Activated CD8-positive, alpha-beta memory T cell treated with anti-CD3 and anti-CD28 coated beads for 48 hours (primary cell): ENCODE measurements at places on chromosomes 5 and 9.

- no peak for DNase-seq
Measured at GRCh38 chr9:33439731-33440130, 7.7 kb downstream of the AQP3 start.

- DNase-seq: no peak
Measured at GRCh38 chr5:122390154-122390553, 78.1 kb downstream of the SNCAIP start.

GRCh38 chr9:137446851-137447471 is 5.8 kb upstream of the ENTPD8 start:
- no peak for DNase-seq

DNA sequence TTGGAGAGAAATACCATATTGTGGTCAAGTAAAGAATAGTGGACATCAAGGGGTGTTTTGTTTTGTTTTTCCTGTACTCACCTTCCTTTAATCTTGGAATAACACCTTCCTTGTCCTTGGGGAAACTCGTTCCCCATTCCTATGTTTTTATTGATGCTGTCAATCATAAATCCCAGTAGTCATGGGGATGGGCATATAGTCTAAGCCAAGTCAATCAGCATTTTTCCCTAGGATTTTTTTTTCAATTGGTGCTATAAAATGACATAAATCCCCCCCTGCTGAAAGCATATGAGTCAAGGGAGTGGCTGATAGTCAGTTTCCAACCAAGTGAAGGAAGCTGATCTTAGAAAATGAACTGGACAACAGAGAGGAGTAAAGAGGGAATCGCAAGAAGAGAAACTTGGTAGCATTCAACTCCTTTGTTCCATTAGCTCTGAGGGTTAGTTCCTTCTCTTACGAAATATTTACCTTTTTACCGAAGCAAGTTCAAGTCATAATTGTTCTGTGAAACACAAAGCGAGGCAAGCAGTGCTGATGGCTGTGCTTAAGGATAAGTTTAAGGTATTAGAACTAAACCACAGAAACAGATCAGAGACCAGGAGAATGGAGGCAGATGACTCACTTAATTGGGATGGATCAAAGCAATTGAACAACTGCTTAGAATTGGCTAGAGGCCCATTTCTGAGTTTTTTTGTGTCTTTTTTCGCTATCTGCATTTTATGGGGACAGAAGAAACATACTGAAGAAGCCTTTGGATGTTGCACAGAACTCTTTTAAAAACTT is 218.6 kb downstream of the SEMA6A start:
- DNase-seq: no peak

DNA sequence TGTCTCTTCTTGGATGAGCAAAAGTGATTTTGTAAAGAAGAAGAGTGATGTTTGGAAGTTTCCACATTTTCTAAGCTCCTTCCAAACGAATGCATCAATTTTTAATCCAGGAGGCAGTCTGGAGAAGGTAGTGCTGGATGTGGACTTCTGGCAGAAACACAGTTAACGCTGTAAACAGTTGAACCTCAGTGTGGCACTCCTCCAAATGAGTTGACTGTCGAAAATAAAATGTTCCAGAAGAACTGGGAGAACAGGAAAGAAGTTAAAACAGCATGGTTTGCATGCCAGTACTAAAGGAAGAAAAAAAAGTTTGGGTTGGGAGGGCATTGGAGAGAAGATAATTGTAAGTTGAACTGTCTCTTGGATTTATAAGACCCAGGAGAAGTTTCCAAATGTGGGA is 6.5 kb downstream of the ZNF462 start:
- no peak for DNase-seq

GRCh38 chr9:88653406-88653805 is 118.4 kb downstream of the NXNL2 start:
- DNase-seq: no peak

GRCh38 chr5:32022638-32023037 is 151.5 kb downstream of the GOLPH3 start:
- no peak for DNase-seq

GRCh38 chr5:92635001-92635461 is 946.0 kb downstream of the NR2F1-AS1 start:
- no peak for DNase-seq

- DNase-seq: no peak
Measured at GRCh38 chr5:147439254-147439653, 70.6 kb downstream of the DPYSL3 start.

DNA sequence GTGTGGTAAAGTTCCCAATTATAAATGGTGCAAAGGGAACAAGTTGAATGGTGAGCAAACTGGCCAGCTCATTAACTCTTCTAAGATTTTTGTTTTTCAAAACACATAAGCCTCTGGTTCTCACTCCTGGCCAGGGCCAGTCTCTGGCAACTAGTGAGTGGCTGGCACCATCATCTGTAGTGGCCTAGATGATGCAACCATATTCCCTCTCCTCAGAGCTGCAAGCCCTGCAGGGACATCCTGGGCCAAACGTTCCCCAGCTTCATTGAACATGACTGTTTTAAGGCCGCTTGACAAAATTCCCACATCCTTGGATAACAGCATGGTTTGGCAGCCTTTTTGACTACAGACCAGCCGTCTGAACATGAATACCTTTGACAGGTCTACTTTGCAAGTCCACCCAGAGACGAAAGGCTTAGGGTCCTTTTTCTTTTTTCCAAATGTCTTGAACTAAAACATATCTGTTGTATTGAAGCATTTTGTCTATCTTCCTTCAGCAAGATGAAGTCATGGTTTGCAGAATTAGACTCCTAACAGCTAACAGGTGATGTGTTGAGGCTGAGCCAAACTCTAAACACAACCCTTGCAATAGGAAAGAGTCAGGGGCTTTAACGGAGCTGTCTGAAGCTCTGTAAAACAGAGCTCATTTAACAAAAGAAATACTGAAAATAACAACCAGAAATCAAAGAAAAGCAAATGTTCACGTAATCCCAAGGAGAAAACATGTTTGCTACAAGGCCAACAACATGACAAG is 23.8 kb downstream of the MACROH2A1 start:
- DNase-seq: no peak

DNA sequence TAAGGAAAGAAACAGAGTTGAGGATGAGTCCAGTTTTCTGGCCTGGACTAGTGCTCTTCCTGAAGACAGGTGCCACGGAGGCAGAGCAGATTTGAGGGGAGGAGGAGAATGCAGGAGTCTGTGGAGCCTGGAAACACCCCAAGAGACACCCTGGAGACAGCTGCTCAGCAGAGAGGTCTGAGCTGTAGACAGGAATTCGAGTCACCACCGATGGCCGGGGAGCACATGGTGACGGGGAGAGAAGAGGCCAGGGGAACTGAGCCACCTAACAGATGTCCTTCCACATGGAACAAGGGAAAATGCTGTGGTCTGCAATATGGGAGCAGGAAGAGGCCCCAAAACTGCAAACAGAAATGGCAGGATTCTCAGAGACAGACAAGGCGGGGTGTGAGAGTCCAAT is 22.9 kb downstream of the CPLX2 start:
- no peak for DNase-seq
